ENCODE measurements at places on chromosomes 4 and X.

DNA sequence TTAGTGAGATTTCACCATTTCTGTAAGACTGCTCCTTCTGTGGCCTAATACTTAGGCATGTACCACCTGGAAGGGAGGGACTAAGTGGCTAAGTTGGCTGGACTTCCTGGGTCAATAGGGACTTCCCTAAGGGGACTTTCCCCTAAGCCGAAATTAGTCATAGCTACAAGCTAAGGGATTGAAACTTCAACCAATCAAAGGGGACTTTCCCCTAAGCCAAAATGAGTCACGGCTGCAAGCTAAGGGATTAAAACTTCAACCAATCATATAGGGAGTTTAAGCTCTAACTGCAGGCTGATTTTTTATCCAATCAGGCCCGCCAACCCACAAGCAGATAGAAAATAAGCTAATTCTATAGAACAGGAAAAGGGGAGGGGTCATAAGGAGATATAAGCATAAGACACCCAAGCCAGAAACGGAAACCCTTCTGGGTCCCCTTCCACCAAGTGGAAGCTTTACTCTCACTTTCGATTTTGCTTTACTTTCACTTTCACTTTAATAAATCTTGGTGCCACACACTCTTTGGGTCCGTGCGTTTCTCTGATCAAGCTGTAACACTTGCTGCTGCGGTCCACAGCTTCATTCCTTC lies 382.8 kb downstream of the KLHL4 start:
- DNase-seq, result no peak

DNA sequence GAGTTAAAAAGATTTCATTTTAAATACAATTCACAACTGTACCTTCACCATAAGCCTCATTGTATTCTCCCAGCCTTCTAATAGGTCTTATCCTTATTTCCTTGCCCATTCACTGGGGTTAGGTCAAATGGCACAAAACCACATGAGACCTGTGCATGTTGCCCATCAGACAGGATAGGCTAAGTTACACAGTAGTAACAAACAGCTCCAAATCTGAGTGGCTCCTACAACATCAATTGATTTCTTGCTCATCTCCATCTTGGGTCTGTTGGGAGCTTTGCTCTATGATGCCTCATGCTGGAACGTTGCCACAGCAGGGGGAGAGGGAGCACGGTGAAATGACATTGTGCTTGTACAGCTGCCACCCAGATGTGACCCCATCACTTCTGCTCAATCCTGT lies 70.6 kb downstream of the DHX15 start:
- DNase-seq, result no peak

DNA sequence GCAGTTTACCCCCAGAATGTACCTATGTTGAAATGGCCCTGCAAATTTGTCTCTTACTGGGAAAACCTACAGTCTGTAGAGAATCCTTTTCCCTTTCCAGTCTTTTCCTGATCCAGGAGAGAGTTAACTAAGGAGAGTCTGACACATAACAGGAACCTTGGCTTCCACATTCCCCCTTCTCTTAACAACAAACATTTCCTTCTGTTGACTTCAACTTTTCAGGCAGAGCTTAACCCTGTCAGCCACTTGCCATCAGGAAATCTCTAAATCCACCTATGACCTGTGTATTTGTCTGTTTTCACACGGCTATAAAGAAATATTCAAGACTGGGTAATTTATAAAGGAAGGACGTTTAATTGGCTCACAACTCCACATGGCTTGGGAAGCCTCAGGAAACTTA lies 45.6 kb upstream of the GPR78 start:
- DNase-seq, result no peak

- DNase-seq, result peak; percentile 83
Observed at GRCh38 chr4:138235419-138235952, 6.7 kb downstream of the SLC7A11 start.

DNA sequence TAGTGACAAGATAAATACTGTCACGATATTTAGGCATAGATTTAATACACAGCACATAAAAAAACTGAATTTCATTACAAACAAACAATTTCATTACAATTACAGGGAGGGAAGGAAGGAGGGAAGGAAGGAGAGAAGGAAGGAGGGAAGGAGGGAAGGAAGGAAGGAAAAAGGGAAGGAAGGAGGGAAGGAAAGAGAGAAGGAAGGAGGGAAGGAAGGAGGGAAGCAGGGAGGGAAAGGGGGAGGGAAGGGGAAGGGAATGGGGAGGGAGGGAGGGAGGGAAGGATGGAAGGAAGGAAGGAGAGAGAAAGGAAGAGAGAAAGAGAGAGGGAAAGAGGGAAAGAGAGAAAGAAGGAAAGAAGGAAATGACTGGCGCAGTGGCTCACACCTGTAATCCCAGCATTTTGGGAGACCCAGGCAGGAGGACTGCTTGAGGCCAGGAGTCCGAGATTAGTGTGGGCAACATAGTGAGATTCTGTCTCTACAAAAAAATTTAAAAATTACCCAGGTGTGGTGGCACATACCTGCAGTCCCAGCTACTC lies 64.6 kb downstream of the FBXW7 start:
- DNase-seq, result no peak

- no peak for DNase-seq
Observed at GRCh38 chrX:16629909-16630308, 20.0 kb upstream of the S100G start.

- DNase-seq, result peak; percentile 67
Observed at GRCh38 chr4:154807042-154807630, 26.1 kb downstream of the RBM46 start.

Data from cardiac muscle cell (in vitro differentiated cells and primary cell).